Transverse colon (tissue), 4 donors: ENCODE measurements at places on chromosomes 6 and 20. TPM values are rescaled to one million over a fixed set of nuclear protein-coding genes. Genes with fewer than 3 reads are reported as not detected.

The TBC1D32 gene
- total RNA-seq = 17.1 TPM

The RNF39 gene
- total RNA-seq = not detected

DNA sequence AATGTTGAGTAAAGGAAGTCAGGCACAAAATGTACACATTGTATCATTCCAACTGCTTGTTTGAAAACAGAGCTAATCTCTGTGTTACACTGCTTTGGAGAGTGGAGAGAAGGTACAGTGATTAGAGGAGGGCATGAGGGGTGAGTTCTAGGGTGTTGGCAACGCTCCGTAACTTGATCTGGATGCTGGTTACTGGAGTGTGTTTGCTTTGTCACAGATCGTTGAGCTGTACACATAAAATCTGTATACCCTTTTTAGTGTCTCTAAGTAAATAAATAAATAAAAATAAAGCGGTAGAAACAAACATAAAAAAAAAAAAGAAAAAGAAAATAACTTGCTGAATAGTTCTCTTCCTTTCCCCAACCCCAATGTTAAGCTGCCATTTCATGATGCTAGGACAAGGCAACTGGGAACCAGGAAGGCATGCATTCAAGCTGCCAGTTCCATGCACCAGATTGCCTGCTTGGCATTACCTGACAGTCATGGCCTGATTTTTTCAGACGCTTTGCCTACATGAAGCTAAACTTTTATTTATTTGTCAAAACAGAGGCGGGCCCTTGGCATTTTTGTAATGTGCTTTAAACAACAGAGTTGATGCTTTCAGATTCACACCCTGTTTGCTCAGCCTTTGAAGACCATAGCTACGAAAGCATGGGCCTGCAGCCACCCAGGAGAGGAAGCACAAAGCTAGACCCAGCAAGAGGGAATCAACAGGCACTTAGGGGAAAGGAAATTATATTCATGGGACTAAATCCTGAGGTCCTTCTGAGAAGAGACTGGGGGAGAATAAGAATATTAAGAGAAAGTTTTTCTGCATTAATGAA, 21.2 kb downstream of the TNFRSF21 start:
- H3K4me1 ChIP-seq = no peaks in the 10 kb centered on the region
- no peak overlapping the region for H3K27ac ChIP-seq
- no peaks in the 10 kb centered on the region for H3K36me3 ChIP-seq
- no peaks in the 10 kb centered on the region for H3K27me3 ChIP-seq
- no peak for DNase-seq

- no peaks in the 10 kb centered on the region for H3K4me1 ChIP-seq
- DNase-seq = no peak
- peaks cover 40% of the 10 kb centered on the region for H3K36me3 ChIP-seq
Measured at GRCh38 chr6:89775150-89775549, 44.4 kb downstream of the MDN1 start.
